ENCODE measurements at places on chromosomes 12 and 14.

DNA sequence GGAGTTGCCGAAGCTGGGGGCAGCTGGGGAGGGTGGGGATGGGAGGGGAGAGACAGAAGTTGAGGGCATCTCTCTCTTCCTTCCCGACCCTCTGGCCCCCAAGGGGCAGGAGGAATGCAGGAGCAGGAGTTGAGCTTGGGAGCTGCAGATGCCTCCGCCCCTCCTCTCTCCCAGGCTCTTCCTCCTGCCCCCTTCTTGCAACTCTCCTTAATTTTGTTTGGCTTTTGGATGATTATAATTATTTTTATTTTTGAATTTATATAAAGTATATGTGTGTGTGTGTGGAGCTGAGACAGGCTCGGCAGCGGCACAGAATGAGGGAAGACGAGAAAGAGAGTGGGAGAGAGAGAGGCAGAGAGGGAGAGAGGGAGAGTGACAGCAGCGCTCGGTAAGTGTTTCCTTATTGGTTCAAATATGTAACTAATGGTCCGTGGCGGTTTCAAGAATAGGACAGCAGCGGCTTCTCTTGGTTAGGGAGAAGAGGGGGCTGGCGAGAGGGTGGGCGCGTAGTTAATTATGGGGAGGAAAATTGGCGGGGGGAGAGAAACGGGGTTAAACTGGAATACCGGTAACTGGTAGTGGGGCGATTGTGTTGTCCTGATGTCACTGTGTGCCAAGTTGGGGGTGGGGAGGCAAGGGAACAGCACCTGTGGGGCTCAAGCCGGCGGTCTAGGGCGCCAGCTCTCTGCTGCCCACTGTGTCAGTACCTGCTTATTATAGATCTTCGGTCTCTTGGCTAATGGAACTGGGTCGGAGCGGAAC lies 8.4 kb downstream of the HOXC8 start:
- no peak for DNase-seq

- no peak for DNase-seq
Observed at GRCh38 chr12:123104809-123105208, 46.1 kb downstream of the PITPNM2 start.

DNA sequence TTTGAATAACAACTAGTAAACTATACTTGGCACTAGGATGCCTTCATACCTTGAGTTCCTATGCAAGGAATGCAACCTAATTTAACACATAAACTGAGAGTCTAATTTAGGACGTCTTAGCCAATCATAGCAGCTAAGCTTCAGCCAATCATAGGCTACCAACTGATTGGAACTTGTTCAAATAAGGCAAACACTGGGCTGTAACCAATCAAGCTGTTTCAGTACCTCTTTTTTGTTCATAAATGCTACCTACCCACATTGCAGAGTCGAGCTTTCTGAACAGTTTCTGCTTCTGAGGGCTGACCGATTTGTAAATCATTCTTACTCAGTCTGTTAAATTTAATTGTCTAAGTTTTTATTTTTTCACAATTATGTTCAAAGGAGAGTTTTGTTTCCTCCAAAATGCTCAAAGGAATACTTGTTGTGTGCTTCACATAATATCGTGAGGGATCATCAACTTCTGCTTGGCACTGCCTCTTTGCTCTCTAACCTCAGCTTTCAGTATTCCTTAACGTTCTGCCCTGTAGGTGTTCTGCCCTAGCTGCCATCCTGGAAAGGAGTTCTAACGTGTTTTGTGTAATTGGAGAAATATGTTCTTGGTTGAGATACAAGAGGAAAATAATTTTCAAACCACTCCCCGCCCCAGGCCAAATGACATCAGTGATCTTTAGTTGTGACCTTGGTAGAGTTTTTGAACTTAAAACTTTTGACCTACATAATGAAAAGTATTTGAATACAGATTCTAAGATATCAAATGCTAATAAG lies 380.4 kb upstream of the MIS18BP1 start:
- no peak for DNase-seq

GRCh38 chr12:104903648-104904423 lies 54.3 kb downstream of the SLC41A2 start:
- no peak for DNase-seq

GRCh38 chr14:54488646-54489317 lies at the start of gene GMFB:
Gene GMFB (minus strand): TSS chr14:54488980. CDS start chr14:54488927, 53 bp downstream.
- DNase-seq: peak; percentile 34

DNA sequence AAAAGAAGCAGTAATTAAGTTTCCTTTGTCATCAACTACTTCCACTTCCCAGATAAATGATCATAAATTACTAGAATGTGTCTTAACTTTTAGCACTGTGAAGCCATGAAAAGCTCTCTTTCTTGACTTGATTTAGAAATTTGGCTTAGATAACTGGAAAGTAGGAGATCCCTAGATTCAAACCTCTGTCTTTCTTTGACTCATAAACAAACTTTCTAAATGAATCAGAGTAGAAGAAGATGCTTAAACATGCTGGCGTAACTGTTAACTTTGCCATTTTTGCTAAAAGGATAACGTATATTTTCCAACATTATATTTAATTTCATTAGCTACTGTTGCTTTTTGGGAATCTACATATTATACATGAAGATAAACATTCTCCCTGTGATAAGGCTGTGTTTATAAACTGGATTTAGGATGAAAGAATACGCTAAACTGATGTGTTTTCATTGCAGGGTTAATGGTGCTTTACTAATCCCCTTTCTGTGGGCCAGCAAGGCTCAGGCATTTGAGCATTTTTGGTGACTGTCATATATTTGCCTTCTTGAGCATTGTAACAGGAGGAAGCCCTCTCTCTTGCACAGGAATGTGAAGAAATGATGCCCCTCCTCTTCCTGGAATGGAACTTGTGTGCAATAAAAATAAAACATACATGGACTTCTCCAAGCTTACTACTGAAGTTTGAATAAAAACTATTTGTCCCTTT lies 301.4 kb downstream of the BMP4 start:
- no peak for DNase-seq

GRCh38 chr14:65853407-65853955 lies 441.0 kb downstream of the FUT8 start:
- DNase-seq: no peak

- DNase-seq: no peak
Observed at GRCh38 chr14:66119606-66120231, 366.5 kb upstream of the CCDC196 start.

DNA sequence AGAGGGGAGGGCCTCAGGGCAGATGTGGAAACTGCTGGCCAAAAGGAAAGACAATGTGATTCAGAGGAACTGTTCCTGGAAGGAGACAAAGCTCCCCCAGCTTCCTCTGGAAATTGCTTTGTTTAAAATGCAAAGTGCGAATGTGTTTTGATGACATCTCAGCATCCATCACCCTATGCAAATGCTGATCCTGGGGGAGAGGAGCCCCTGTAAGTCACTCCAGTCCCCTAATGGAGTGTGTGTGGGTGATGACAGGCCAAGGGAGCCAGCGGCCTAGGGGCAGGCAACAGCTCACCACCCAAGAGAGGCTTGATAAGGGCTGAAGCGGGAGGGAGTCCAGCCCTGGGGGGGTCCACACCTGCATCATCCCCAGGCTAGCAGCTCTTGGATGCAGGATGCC lies 134.2 kb downstream of the ESRRB start:
- no peak for DNase-seq

DNA sequence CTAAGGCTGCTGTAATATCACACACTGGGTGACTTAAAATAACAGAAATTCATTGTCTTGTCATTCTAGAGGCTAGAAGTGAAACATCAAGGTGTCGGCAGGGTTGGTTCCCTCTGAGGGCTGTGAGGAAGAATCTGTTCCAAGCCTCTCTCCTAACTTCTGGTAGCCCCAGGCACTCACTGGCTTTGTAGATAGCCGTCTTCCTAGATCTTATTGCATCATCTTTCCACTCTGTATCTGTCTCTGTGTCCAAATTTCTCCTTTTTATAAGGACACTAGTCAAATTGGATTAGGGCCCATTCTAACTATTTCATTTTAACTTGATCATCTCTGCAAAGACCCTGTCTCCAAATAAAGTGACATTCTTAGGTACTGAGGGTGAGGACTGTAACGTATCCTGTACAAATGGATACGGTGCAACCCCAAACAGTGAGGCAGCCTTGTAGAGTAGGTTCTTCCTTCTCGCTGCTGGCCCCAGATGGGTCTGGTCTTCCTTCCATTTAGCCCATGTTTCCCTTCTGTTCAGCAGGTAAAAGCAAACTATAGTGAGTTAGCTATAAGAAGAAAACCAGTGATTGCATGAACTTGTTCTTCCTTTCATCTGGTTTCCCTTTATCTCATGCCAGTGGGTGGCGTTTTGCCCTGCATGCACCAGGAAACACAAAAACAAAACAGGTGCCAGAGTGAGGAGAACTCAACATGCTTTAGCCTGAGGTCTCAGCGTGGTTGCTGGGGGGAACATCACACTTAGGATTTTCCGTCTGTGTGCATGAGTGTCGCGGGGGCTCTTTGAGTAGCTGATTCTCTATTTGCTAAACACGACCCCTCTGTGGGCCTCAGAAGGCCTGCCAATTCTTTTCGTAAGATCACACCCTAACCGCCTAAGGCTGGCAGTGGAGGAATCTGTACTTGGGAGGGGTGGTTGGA lies 19.5 kb downstream of the TTC9 start:
- DNase-seq: no peak

DNA sequence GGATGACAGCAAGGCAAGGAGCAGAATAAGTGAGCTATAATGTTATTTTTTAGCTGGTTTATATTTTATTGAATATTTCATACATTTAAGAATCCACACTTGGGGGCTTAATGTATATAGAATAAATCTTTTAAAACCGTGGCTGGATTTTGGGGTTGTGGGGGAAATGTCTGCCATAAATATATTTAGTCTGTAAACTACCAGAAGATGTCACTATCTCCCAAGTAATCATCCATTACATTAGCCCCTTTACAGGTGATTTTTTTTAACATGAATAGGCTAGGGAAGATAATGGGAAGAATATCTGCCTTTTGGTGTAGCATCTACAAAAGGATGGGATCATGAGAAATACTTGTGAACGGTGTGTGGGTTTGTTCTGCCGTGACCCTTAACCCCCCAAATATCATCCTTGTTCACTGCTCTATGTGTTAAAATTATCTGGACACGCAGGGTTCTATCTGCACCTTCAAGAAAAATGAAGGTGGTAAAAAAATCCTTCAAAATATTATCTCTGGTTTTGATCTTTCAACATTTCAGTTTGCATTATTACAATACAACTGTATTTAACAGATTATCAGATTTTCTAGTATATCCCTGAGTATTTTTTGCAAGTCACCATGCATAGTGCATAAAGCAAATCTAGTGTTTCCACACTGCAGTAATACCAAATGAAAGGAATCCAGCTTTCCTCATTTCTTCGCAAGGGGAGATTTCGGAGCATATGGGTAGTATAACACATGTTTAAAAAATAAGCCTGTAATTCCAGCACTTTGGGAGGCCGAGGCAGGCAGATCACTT lies 8.0 kb upstream of the SLC17A8 start:
- no peak for DNase-seq

DNA sequence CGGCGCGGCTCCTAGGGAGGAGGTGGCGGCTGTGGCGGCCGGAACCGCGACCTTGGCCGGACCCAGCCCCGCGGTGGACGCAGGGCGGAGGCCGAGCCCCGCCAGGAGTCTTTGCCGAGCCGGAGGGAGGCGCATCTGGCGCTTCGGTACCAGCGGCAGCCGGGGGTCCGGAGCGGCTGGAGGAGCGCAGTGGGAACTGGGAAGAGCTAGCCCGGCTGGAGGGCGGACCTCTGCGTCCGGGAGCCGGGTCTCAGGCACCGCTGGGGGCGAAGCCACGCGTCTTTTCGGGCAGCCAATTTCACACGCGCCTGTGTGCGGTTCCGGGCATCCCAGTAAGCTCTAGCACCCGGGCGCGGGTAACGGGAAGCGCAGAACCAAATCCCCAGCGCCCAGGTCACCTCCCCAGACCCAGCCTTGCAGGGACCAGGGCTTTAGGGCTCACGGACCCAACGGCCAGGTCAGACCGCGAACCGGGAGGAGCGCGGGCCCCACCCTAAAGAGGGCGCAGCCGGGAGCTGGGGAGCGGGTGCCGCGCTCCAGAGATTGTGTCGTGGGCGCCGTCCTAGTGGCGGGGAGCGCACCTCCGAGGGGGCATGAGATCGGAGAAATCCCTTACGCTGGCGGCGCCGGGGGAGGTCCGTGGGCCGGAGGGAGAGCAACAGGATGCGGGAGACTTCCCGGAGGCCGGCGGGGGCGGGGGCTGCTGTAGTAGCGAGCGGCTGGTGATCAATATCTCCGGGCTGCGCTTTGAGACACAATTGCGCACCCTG lies 89.4 kb downstream of the GALNT8 start:
- DNase-seq: no peak

DNA sequence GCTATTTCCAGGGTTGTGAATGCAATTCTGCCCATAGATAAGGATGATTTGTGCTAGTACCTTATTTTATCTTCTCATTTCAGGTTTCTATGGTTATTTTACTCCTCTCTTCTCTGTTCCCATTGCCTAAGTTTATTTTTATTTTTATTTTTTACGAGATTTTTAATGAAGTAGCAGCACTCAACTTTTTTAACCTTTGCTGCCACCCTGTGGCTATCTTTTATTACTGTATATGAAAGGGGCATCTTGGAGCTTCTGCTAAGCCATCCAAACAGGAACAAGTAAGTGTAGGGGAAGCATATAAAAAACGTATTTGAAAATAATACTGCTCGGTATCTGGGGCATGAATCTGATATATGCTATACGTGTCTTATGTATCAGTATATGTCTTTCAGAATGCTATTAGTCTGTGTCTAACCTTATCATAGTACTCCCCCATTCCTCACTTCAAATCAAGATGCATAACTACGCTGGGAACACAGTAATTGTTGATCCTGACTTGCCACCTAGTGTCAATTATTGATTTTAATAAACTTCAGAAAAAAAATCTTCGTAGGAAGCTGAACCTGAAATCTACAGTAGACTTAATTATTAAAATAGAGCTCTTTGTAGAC lies 60.3 kb downstream of the KLRG1 start:
- DNase-seq: no peak

GRCh38 chr12:102966200-102966863 lies 8.9 kb downstream of the ASCL1 start:
- DNase-seq: no peak

- DNase-seq: no peak
Observed at GRCh38 chr14:69537900-69538299, 36.8 kb downstream of the CCDC177 start.

GRCh38 chr12:75322464-75322863 lies 7.7 kb downstream of the CAPS2 start:
- no peak for DNase-seq

GRCh38 chr12:64998371-64999147 lies 122.5 kb downstream of the WIF1 start:
- no peak for DNase-seq

GRCh38 chr14:61280526-61281185 lies 482 bp downstream of the TMEM30B start:
- no peak for DNase-seq

DNA sequence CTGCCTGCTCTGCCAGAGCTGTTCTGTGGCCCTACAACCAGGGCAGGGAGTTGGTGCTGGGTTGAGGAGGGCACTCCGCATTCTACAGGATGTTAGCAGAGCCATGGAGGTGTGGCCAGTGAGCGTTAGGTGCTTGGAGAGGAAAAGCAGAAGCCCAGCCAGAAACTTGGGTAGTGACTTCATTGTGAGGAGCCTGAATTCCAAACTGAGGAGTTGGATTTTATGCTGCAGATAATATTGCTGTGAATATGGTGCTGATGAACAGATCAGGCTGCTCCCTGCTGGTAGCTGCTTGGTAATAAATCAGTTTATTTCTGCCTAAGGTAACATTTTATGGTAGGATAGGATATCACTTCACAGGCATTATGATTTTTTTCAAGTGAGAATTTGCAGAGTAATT lies 7.1 kb upstream of the CCDC175 start:
- DNase-seq: no peak

- no peak for DNase-seq
Observed at GRCh38 chr14:54700717-54701116, 133.8 kb downstream of the SAMD4A start.

Measured in NCI-H2081 treated with DMSO at 0.1 percent for 48 hours (cell line).